ENCODE measurements at places on chromosomes 13 and 19. TPM values are rescaled to one million over a fixed set of nuclear protein-coding genes. Genes with fewer than 3 reads are reported as not detected.

DNA sequence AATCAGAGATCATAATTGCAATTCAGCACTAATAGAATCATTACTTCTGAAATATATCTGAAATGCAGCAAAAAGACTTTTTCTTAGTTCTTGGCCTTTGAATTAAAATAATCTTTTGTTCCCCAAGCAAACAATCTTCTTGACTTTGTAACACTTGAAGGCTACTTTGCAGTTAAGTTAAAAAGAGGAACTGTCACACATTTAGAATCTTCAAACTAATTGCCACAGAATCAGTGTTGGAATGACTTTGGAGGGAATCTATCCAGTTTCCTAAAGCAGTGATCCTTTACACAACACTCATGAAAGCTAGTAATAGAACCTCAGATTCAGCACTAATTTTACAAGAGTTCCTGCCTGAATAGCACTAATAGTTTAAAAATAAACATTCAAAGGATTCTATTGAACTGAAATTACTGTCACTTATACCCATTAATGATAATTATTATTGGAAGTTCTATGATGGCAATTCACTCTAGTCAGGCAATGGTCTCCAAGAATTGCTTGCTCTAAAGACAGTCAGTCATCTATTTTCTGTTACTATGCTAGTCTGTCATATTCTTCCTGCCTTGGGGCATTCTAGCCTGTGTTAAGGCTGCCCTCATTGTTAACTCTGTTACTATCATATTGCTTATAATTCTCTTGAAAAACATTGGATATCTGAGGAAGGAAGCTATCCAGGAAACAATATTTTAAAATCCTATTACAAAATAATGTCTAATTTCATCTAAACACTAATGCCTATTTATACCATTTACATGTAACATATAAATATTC is 362.4 kb downstream of the DIAPH3 start:
- DNase-seq = no peak

The CD37 gene
- total RNA-seq = not detected

The GIPC1 gene
- total RNA-seq = 133 TPM

DNA sequence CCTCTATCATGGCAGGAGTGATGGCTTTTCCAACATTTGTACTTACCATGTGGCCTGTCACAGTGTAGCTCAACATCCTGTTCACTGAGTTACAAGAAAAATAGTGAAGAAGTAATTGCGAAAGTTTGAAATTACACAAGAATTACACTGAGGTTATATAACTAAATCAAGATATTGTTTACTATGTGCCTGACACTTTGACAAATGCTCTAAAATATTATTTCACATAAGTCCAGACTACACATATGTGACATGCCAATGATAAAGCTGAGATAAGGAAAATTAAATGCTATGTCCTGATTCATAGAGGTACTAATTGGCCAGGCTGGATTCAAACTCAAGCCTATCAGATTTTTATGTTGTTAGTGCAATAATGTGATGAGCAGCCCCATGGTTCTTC is 451.7 kb downstream of the PCDH9 start:
- no peak for DNase-seq

DNA sequence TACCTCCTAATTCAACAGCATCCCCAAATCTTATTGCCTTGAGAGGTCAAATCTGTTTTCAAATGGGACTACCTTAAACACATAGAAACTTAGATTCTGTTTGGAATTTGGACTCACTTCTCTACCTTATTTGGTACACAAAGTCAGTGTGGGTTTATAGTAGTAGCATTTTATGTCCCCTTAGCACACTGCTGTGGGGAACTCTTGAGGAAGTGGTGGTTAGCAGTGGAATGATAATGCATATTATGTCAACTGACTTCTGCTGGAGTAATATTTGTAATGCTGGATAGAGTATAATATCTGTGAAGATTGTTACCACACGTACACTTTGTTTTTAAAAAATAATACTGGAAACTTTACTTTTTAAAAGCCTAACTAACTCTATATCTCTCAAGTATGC is 386.3 kb downstream of the NDFIP2 start:
- no peak for DNase-seq

GRCh38 chr19:10450853-10451609 is 30.7 kb downstream of the PDE4A start:
- no peak for DNase-seq

DNA sequence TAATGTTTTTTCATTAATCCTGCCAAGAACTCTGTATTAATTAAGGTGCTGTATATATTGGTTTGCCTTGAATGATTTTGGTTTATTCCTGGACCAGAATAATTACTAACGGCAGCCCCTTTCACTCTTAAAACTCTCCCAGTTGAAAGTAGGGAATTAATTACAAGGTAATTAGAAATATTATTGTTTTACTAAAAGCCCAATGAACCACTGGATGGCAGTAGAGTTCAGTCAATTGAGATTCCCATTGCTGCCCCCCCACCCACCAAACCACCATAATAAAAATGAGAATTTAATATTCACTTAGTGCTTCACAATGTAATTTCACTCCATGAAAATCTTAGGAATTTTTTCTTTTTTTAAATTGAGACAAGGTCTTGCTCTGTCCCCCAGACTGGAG is 13.7 kb downstream of the WBP4 start:
- no peak for DNase-seq

DNA sequence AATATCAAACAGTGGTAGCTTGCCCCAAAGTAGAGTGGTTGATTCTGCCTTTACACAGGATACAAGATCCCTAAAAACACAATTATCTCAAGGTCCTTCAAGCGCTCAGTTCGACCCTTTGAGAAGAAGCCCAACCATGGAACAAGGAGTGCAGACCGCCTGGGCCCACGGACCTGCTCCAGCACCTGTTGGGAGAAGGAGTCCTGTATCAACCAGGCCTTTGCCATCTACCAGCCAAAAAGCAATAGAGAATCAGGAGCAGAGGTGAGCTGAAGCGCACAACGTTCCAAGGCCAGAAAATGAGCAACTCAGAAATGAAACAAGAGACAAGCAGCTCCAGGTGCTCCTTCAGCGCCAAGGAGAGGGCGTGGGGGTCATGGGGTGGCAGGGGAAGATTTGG is 6.3 kb upstream of the LILRB3 start:
- no peak for DNase-seq

The SIGLEC5 gene
- total RNA-seq = not detected

DNA sequence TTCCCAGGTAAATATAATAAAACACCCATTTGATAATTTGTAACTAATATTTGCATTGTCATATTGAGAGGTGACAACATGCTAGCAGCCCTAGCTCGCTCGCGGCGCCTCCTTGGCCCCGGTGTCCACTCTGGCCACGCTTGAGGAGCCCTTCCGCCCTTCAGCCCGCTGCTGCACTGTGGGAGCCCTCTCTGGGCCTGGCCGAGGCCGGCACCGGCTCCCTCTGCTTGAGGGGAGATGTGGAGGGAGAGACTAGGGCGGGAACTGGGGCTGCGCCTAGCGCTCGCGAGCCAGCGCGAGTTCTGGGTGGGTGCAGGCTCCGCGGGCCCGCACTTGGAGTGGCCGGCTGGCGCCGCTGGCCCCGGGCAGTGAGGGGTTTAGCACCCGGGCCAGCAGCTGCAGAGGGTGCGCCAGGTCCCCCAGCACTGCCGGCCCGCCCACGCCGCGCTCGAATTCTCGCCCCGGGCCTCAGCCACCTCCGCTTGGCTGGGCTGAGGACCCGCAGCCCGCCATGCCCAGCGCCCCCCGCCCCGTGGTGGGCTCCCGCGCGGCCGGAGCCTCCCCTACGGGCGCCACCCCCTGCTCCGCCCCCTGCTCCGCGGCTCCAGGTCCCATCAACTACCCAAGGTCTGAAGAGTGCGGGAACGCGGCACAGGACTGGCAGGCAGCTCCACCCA is 594.4 kb downstream of the SLITRK6 start:
- no peak for DNase-seq

- no peak for DNase-seq
Measured at GRCh38 chr13:105341256-105341655, 1194.2 kb downstream of the EFNB2 start.

The ZNF600 gene
- total RNA-seq = 6.3 TPM

GRCh38 chr13:23637829-23638228 is 67.6 kb downstream of the TNFRSF19 start:
- DNase-seq = no peak

GRCh38 chr13:113403255-113404104 is 39.5 kb upstream of the GRTP1 start:
- DNase-seq = no peak

DNA sequence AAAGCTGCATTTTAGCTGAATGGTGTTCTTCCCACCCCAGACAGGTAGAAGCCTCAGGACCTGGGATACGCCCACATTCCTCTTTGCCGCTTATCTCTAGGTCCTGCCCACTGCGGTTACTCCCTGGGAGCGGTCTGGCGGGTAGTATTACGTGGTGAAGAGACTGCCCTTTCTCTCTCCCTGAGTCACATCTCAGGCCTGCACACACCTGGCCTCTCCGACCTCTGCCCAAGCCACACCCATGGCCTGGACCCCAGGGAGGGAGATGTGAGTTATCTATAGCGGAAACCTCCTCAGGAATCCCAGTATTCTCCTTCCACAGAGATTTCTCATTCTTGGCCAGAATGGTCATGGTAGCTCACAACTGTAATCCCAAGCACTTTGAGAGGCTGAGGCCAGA is 17.3 kb downstream of the RHPN2 start:
- DNase-seq = no peak

DNA sequence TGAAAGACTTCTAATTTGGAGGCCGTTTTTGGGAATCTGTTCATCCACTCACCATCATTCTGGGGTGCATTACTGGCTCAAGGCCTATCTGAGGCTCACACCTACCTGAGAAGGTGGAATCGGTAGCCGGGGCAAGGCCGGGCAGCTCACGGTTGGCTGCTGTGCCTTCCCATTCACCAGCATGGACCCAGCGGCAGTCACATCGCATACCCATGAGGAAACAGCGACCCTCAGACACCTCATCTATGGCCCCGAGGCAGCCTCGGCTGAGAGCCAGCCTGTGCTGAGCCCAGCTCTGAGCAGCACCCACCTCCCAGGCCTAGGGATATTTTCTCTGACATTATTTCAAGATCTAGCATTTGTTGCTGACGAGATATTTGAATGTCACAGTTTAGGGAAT is 130.5 kb downstream of the ATP11A start:
- DNase-seq = no peak

The DBP gene
- 0.85 TPM for total RNA-seq

The PSG11 gene
- total RNA-seq = not detected

- no peak for DNase-seq
Measured at GRCh38 chr13:102227741-102228140, 174.1 kb downstream of the FGF14 start.

DNA sequence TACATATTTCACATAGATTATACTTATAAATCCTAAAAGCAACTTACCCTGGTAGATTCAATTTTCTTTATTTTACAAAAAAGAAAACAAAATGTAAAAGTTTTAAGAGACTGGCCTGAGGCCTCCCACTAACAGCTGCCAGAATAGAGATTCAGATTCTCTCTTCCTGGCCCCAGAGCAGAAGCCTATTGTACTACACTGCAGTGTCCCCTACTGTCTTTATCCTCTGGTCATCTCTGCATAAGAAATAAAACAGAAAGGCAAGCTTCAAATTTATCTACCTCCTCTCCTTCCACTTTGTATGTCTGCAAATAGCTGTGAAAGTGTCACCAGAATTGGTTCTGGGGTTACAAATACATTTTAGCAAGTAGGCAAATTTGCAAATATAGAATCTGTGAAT is 1004.1 kb upstream of the PCDH9 start:
- no peak for DNase-seq
